Bone marrow (tissue), 2 donors: ENCODE measurements at places on chromosomes 11 and 22.

DNA sequence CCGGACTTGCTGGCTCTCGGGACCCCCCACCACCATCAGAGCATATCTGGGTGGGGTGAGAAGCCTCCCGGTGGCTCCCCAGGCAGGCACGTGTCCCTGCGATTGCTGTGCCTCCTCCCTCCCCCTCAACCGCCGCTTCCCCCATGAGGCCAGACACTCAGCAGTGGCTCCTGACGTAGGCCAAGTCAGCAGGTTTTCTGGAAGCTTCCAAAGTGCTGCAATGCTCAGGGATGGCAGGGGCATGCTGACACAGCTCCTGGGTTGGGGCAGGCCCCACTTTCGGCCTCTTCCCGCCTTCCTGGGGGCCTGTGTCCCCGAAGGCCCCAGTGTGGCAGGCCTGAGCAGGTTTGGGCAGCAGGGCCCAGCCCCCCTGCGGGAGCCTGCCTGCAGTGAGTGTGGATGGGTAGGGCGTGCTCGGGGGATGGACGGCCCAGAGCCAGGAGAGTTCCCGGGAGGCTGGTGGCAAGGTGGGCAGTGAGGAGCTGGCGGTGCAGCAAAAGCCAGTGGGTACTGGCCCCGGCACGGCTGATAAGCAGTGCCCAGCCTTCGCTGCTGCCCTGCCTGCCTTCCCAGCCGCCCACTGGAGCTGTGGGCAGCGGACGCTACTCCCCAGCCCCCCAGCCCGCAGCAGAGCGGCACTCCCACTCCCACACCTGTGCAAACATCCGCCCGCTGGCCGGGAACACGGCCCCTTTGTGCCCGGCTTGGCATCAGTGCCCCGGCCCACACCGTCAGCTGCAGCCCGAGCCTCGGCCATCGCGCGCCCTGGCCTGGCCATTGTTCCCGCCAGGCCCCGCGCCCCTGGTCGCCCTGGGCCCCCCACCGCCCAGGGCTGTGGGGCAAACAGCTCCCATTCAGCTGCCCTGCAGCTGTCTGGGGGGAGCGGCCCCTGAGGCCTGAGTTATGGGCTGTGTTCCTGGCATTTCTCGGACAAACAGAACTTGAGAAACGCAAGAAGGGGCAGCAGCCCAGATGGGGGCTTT, 125.0 kb downstream of the KCNQ1OT1 start:
- no peak for DNase-seq

DNA sequence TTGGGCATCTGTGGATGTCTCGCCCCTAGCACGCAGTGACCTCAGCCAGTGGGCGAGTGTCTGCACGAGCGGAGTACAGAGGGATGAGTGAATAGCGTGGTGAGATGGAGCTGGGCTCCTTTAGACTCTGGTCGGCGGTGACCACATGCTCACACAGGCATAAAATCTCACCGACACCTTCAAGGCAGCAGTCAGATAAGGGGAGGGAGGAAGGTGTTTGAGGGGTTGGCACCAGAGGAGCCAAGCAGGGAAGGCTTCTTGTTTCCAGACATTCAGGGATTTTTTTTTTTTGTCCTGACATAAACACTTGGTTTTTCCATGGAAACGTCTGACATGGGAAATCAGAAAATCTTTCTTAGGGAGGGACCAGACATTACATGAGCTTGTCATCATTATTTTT, 35.8 kb downstream of the GRIK4 start:
- DNase-seq: no peak

- DNase-seq: no peak
Measured at GRCh38 chr22:44030051-44030701, 6.1 kb downstream of the PARVB start.

DNA sequence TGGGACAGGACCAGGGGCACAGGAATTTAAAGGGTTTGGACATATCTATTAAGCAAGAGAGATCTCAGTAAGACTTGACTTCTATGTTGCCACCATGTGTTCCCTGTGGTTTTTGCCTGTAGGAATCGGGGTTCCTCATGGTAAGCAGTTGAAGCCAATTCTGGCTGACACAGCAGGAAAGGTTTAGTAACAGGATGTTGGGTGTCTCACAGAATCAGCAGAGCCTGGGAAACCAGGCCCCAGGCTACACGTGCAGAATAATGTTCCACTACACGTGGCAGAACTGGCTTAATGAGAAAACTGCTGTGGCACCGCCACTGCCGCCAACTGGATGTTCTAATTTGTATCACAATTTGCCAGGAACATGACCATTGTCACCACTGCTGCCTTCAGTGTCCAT, 264.6 kb upstream of the PLET1 start:
- DNase-seq: no peak

GRCh38 chr11:2768471-2769408, 68.9 kb upstream of the KCNQ1OT1 start:
- DNase-seq: no peak

DNA sequence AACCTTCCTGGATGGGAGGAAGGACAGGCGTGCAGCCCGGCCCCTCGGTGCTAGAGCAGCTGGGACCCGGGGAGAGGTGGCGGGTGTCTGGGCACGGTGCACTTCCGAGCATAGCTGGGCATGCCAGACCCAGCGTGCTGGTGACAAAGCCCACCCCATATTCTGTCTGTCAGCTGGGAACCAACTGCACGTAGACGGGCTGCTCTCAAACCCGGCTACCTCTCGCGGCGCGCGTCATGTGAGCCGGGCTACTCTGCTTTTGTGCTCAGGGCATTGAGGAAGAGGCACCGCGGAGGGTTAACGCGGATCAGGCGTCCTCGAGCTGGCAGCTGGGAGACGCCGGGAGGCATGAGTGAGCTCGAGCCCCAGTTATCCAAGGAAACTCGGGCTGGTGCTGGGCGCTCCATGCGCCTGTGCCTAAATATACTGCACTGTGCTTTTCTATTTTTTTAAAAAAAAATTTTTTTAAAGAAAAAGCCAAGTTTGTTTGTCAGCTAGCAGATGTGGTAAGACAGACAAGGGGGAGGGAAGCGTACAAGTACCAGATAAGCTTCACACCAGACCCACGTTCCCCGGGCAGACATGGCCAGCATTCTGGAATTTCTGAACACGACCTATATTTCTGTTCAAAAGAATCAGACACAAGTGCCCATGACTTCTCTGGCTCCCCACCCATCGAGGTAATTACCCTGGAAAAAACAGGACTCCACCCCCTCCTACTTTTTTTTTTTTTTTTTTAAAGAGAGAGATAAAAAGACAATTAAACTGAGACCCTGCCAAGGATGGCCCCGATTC, 425.6 kb downstream of the SHANK2 start:
- no peak for DNase-seq

GRCh38 chr11:17026487-17027082, 12.4 kb upstream of the PLEKHA7 start:
- no peak for DNase-seq

DNA sequence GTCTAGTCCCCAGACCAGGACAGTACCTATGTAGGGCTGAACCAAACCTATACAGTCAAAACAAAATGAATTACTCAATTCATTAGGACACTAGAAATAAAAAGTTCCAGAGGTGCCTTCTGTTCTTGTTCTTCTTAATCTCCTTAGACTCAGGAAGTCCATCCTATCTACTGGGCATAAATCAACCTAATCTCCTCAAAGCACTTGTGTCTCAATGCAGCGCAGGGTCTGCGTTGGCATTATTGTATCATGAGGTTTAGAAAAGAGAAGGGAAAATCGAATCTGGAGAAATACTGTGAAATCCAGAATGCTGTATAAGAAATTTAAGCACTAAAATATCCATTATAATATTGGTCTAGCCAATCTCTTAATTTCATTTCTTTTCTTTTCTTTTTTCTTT, 2.4 kb upstream of the OR10V1 start:
- DNase-seq: no peak

DNA sequence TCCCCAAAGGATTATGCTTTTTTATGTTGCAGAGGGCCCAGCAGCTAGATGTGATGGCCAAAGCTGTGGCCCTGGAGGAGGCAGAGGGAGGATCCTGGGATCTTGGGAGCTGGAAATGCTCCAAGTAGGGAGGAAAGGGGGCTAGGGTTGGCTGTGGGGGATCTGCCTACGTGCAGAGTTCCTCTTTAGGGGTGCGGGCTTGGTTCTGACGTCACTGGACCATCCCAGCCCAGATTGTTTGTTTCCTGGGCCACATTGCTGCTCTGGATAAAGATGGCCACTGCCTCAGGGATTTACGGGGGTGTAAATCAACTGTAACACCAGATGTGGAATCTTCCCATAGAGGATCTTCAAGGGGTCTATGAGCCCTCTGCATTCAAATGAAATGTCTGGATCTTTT, 110.3 kb upstream of the SYT13 start:
- no peak for DNase-seq

- no peak for DNase-seq
Measured at GRCh38 chr11:125873881-125874555, 13.4 kb upstream of the HYLS1 start.

GRCh38 chr11:94740083-94741021, 27.8 kb upstream of the AMOTL1 start:
- DNase-seq: no peak

- peak; percentile 25 for DNase-seq
Measured at GRCh38 chr22:44735518-44736428, 16.6 kb upstream of the ARHGAP8 start.

GRCh38 chr22:30802202-30803166, 107.8 kb downstream of the OSBP2 start:
- DNase-seq: peak; percentile 4

DNA sequence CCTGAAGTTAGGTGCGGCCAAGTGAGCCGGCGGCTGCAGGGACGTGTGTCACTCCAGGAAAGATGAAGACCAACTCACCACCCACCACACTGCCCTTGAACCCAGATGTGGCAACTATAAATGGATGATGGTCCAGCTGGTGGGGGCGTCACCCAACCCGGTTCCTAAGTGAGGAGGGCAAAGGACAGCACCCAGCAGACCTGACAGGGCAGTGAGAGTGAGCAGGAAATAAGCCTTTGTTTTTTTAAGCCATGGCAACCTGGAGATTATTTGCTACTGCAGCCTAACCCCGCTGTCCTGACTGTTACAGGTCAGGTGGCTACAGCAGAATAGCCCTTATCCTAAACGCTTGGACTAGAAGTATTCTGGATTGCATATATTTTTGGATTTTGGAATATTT, 228.9 kb downstream of the CTTN start:
- DNase-seq: no peak

GRCh38 chr11:127485541-127485940, 485.0 kb upstream of the KIRREL3 start:
- no peak for DNase-seq

- no peak for DNase-seq
Measured at GRCh38 chr22:39616781-39617180, 46.2 kb downstream of the CACNA1I start.

GRCh38 chr22:24992946-24993345, 40.4 kb downstream of the KIAA1671 start:
- no peak for DNase-seq

GRCh38 chr11:23684701-23685100, 812.2 kb upstream of the LUZP2 start:
- no peak for DNase-seq

DNA sequence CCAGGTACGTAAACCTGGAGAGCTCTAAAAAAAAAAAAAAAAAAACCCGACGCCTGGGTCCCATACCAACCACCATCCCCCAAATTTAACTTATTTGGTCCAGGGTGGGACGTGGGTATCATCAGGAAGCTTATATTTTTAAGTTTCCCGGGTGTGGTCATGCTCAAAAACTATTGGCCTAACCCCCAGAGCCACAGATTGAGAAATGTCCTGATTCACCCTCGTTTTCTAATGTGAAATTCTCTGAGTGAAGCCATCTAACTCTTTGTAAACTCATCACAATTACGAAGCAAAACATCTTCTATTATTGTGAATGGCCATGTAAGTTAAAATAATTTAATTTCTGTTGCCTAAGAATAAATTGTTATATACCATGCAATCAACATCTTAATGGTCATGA, 29.6 kb downstream of the PAK1 start:
- DNase-seq: no peak

DNA sequence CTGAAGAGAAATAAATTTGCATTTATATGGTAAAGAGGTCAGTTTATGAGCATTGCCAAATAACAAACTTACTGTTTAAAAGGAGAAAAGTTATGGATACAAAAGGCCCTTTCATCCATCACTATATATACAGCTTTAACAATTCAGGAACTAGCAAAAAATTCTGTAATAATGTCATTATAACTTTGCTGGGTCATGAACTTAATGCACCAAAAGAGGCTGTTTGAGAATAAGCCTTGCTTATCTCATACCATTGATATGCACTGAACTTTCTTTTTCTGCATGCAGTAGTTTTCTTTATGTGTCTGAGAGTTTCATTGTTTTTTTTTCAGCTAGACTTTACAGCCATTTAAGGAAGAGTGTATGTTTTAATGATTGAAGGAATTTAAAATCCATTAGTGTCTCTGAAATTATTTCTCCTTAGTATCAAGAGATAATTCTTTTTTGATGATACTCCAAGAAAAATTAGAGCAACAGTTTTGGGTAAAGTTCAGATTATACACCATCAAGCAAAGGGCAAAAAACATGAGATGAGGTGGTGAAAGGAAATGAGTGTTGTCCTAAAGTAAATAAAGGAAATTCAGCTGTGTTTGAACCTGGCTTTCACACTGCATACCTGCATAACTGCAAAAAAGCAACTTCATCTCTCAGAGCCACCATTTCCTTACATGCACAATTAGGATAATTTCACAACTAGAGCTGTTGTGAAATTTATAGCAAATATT, 188.2 kb upstream of the ANO3 start:
- no peak for DNase-seq

- DNase-seq: no peak
Measured at GRCh38 chr11:112033902-112034301, 8.7 kb downstream of the DLAT start.

GRCh38 chr11:69013009-69013951, at the start of gene MRGPRF:
MRGPRF (minus strand) TSS chr11:69013246; CDS start chr11:69009901, 3,345 bp downstream.
- DNase-seq: no peak

DNA sequence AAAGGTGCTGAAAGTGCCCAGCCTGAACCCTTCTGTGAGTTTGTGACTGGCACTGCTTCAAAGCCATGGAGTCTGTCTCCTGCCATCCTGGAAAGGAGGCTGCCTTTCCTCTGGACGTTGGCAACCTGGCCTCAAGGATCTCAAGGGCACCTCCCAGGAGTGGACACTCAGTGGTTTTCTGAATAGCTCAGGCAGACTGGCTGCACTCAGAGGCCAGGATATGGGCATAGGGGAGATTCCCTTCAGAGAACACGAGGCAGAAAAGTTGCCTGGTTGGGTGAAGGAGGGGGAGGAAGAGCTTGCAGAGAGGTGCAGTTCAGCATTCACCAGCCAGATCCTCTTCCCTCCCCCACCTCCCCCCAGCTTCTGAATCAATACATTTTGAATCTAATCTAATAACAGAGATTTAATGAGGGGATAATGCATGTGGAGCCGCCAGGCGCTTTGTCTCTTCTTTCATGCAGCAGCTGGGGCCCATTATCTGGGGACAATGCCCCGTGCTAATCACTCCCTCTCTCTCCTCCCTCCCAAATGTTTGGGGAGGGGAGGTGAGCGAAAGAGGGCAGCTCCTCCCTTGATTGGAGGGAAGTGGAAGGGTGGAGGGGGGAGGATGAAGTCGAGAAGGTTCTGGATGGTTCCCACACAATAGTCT, 17.7 kb downstream of the HTR3A start:
- DNase-seq: no peak
